ENCODE measurements at places on chromosomes 6 and 20.

DNA sequence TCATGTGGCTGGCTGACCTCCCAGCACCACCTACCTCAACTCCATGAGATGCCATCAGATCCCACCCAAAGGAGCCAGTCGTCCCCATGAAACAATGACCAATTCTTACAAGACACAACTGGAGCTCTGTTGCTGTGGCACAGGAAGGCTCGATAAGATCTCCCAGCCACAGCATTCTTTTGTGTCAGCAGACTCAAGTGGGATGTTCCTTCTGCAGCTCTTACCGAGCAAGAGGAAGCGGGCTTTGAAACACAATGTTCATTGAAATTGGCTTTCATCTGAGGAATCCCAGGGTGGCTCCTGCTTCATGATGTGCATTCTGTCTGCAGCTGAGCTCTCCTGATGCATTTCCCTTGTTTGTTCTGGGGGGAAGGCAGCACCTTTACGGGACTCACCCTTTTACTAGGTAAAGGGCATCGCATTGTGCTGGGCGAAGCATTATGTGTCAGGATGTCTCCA, 222.0 kb upstream of the SGK1 start:
- DNase-seq: no peak

DNA sequence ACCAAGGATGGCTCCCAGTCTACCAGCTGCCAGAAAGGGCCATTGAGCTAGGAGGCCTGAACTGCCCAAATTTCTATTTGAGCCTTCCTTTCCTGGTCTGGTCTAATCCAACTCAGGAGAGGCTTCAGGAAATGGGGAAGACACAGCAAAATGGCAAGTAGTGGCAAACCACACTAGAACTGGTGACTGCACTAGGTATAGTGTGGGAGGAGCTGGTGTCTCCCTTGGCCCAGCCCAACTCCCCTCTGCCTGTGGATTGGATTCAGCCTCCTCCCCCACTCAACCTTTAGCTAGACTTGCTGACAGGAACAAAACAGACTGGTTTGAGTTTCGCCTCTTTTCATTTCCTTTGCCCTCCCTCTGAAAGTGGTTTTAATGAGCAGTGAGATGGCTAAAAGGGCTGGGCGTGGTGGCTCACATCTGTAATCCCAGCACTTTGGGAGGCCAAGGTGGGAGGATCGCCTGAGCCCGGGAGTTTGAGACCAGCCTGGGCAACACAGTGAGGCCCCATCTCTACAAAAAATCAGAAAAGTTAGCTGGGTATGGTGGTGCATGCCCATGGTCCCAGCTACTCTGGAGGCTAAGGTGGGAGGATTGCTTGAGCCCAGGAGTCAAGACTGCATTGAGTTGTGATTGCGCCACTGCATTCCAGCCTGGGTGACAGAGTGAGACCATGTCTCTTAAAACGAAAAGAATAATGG, 17.5 kb downstream of the MRPS18A start:
- no peak for DNase-seq

DNA sequence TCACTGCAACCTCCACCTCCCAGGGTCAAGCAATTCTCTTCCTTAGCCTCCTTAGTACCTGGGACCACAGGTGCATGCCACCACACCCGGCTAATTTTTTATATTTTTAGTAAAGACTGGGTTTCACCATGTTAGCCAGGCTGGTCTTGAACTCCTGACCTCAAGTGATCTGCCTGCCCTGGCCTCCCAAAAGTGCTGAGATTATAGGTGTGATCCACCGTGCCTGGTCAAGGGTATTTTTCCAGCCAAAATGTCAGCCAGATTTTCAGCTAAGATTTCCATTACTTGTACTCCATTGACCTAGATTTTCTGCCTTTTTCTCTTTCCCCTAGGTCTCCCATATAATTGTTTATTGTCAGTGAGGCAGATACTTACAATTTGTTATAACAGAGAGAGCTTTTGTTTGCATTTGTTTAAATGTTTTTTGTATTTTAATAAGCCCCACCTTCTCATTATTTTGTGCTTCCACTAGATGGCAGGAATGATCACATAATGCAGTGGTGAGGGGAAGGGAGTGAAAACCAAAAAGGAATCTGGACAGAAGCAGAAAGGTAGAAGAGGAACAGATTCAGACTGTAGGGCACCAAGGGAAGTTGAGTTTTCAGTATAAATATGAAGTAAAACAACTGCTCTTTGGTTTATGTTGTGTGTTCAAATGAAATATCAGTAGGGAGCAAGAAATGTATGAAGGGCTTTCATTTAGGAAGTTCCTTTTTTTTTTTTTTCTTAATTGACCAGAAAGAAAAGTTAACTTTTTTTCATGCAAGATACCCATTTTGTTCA, 29.7 kb downstream of the RPF2 start:
- peak; percentile 37 for DNase-seq

GRCh38 chr6:77470983-77471382, 7.7 kb upstream of the HTR1B start:
- no peak for DNase-seq

- DNase-seq: no peak
Measured at GRCh38 chr20:15613530-15613929, 959.7 kb downstream of the KIF16B start.

GRCh38 chr6:13431059-13431656, 56.2 kb downstream of the GFOD1 start:
- no peak for DNase-seq

GRCh38 chr20:46708172-46708860, 1.1 kb upstream of the SLC2A10 start:
- DNase-seq: no peak
